ENCODE measurements at places on chromosomes 16 and 17.

- no peak for DNase-seq
These were observed 9.1 kb downstream of the ZSCAN10 start for GRCh38 chr16:3089717-3090592.

DNA sequence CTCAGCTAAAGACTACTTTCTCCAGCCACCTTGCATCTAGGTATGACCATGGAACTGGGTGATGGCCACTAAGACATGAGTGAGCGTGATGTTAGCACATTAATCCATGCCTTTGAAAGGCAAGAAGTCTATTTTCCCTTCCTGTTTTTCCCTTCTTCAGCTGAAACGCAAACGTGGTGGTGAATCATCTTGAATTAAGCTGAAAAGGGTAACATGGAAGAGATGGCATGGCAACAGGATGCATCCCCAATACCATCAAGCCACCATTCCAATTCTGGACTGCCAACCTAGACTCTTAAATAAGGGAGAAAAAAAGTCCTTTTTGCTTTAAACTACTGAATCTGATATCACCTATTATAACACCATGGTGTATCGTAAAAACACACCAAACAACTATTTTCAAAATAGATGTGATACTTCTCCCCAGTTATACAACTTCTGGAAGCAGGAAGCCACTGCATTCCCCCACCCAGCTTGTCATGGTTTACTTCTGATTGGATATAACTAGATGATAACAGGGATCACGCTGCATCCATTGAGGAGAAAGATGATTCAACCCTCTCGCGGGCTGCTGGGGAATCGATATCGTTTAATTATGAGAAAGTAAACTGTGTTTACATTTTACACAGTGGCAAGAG, 368.6 kb downstream of the CDH13 start:
- DNase-seq: no peak

DNA sequence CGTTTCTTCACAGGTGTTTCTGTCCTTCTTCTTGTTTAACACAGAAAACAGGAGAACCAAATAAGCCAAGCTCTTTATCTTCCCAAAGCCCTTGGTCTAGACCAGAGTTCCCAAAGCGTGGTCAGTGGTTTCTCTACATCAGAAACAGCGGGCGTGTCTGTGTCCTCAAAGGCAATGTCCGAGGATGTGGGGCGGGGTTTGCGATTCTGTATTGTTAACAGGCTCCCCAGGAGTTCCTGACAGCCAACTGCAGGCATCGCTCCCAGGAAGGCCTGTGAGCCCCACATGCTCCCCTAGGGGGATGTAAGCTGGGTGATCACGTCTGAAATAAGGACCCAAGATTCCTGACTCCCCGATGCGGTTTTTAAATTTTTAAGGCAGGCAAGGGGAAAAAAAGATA, 28.4 kb upstream of the SLC25A19 start:
- no peak for DNase-seq

GRCh38 chr17:49588726-49589576, 13.3 kb downstream of the NXPH3 start:
- no peak for DNase-seq

GRCh38 chr17:61150686-61151299, 248.8 kb upstream of the TBX2 start:
- no peak for DNase-seq

Data from activated CD8-positive, alpha-beta memory T cell treated with anti-CD3 and anti-CD28 coated beads, Interleukin-2, amount 50 U/mL, for 48 hours (primary cell).